Dermis blood vessel endothelial cell (primary cell): ENCODE measurements at places on chromosomes 12 and 14. TPM values are rescaled to one million over a fixed set of nuclear protein-coding genes. Genes with fewer than 3 reads are reported as not detected.

The DTX3 gene
- 1.9 and 2.4 TPM in 2 replicates for total RNA-seq

The LHX5 gene
- total RNA-seq, result 0.05 TPM in 1 of 2 replicates, not detected in the other

The ADCY4 gene
- 68.4 and 138 TPM in 2 replicates for total RNA-seq

The CISTR gene
- not detected in 2 replicates for total RNA-seq
